Stimulated activated naive CD4-positive, alpha-beta T cell (primary cell): ENCODE measurements at places on chromosomes 2 and 18.
A peak's percentile ranks its signal among the peaks of the same experiment; 100 is the strongest.

DNA sequence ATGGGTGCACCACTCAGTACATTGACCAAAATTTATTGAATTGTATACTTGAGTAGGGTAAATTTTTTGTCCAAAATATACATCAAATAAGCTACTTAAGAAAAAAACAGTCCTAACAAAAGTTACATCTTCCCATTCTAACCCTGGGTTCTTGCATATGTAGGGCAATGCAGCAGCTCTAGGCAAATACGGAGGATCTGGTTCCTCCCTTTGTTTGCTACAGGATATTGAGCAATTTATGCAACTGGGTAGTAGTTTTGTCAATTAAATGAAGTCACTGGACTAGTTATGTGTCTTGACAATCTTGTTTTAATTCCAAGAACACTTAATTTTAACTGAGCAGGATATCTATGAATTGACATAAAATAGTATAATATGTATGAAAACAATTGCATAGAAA, 1507.2 kb upstream of the PIK3C3 start:
- DNase-seq, result no peak

DNA sequence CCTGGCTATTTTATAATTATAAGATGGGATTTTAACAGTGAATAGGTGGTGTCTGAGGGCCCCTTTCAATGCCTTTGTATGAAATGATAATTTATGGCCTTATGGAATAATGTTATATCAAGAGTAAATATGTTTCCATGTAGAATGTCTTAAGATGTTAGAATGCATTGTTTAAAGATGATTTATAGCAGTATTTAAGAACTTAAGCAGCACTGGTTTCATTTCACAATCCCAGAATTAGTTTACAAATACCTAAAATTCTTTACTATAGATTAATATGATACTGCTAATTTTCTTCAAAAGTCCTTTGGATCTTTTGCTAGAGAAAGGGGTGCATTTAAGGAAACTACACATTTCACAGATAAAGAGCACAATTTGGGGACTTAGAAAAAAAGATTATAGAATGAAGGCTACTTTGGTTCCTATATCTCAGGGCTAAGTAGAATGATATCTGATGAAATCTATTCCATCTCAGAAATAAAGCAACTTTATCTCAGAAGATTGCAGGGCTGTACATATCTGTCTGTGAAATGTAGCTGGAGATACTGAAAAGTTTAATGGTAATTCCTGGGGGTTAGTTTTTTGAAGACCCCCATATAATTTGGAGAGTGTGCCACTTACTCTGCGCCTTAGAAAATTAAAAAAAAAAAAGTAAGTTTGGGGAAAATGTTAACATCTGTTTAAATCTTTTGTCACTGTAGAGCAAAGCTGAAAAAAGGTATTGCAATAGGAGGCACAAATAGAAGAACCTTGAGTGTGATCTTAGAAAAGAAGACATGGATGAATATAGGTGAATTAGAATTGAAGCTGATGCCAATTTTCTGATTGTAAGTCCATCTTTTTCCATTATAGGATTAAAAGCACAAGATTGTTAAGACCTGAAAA, 123.4 kb downstream of the GULP1 start:
- no peak for DNase-seq

GRCh38 chr2:226999661-227000060, 163.8 kb downstream of the RHBDD1 start:
- DNase-seq, result no peak

GRCh38 chr2:221571551-221572218, 419 bp downstream of the EPHA4 start:
- no peak for DNase-seq

- DNase-seq, result no peak
These were observed 79.9 kb downstream of the CTAGE1 start for GRCh38 chr18:22337833-22338232.

GRCh38 chr2:171342067-171342413, 91.8 kb downstream of the METTL8 start:
- DNase-seq, result no peak

- no peak for DNase-seq
These were observed 30.9 kb downstream of the LONRF2 start for GRCh38 chr2:100291152-100291970.

DNA sequence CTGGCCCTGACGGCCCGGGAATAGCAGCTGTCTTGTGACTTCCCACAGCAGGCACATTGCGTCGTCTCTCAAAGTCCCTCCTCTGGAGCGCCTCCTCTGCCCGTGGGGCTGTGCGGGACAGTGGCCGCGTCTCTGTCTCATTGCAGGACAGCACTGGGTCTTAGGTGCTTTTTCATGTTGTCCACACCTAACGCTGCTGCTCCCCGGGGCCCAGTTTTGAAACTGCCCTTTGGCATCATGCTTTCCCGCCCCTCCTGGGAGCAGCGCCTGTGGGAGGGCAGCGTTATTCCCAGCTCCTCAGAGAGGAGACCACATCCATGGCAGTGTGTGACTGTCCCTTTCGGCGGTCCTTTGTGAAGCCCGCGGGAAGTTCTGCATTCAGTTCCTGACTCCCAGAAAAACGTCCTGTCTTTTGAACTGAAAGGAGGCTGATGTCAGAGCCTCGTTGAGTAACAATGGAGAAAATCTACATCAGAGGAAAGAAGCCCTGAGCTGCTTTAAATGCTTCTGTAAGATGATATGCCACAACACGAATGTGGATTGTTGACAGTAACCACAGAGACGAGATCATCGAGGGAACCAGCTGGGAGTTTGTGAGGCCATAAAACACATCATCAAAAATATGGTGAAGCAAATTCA, 226.0 kb downstream of the FAM210A start:
- DNase-seq, result no peak

DNA sequence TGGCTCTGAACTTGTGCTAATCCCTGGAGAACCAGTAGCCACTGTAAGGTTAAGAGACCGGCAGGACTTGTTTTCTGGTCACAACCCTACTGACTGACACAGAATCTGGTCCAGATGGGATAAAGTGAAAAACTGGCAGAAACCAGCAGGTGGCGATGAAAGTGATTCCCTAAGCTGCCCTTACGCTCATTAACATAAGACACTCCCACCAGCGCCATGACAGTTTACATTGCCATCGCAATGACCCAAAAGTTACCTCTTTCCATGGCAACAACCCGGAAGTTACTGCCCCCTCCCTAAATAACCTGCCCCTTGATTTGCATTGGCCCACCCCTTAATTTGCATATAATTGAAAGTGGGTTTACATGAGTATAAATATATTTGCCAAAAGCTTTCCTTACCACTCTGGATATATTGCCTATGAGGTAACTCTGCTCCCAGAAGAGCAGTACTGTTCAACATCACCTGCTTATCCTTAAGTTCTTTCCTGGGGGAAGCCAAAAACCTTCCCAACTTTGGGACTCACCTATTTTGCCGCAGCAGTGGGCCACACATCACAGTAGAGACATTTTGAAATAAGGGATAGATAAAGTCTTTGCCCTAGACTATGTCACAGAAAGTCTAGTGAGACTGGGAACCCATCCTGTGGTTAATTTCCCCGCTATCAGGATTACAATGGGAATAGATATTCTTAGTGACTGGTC, 35.8 kb upstream of the AFF3 start:
- DNase-seq, result no peak

- no peak for DNase-seq
These were observed 162.8 kb downstream of the RBM43 start for GRCh38 chr2:151098841-151099240.

- no peak for DNase-seq
These were observed 21.6 kb upstream of the SLC35G4 start for GRCh38 chr18:11587846-11588245.

- DNase-seq, result no peak
These were observed 230.1 kb upstream of the SPOPL start for GRCh38 chr2:138271467-138271866.

GRCh38 chr2:54666131-54666633, 57.3 kb upstream of the EML6 start:
- no peak for DNase-seq

DNA sequence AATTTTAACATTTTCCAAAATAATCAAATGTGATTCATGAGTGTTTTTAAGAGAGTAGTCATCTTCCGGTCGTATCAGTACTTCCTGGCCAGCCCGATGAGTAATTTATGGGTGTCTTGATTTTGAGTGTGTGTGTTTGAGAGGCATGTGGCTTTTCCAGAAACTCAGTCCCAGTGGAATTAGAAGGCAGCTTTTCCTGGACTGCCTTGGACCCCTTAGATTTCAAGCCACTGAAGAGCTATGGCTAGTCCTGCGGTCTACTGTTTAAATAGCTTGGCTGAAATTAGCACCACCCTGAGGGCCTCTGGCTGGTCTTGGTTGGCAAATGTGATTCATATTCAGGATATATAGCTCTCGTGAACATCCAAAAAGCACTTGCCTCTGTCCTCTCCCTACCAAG, 59.4 kb downstream of the HK2 start:
- no peak for DNase-seq

- no peak for DNase-seq
These were observed 326.7 kb downstream of the AGAP1 start for GRCh38 chr2:235820571-235820970.

GRCh38 chr2:52386433-52387030, 1354.6 kb upstream of the NRXN1 start:
- DNase-seq, result no peak

GRCh38 chr2:241505781-241506201, 2.6 kb downstream of the STK25 start:
- DNase-seq, result no peak

- no peak for DNase-seq
These were observed 4.1 kb downstream of the RAPGEF4 start for GRCh38 chr2:172739661-172740266.

GRCh38 chr2:230824406-230824978, 40.2 kb upstream of the ITM2C start:
- DNase-seq, result peak; percentile 75

- DNase-seq, result no peak
These were observed 65.0 kb downstream of the SLC39A10 start for GRCh38 chr2:195722075-195722474.

DNA sequence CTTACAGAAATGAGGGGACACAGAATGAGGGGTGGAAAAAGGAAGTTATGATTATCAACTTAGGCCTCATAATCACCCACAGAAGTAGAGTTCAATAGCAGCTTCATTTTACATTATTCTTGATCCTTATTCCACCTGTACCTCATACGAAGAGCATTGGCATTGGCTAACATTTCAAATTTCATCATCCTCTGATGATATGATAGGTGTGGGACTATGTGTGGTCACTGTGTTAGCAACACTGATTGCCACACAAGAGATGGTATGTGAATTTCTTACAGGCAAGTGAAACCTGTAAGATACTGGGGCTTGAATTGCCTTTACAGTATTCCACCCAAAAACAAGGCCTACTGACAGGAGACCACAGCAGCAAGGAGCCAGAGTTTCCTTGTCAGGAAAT, 14.0 kb upstream of the HAT1 start:
- no peak for DNase-seq

GRCh38 chr2:109472331-109472959, 141.3 kb downstream of the SEPTIN10 start:
- no peak for DNase-seq

DNA sequence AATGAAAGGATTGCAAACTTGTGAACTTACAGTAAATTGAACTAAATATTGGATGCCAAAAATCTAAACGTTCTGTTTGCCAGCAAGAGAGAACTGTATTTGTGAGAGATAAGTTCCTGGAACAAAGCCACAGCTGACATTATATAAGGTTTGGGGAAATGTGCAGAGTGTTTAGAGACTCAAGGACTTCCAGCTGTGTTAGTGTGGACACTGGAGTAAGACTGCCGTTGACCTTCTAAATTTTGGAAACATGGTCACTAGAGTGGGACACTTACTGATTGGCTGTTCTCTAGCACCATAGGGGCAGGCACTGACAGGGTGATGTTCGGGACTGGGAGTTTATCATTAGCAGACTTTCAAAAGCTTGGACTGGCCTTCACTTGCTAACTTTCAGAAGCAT, 40.5 kb downstream of the SCN9A start:
- DNase-seq, result no peak

GRCh38 chr18:58324824-58325480, 280.9 kb downstream of the NEDD4L start:
- DNase-seq, result no peak

DNA sequence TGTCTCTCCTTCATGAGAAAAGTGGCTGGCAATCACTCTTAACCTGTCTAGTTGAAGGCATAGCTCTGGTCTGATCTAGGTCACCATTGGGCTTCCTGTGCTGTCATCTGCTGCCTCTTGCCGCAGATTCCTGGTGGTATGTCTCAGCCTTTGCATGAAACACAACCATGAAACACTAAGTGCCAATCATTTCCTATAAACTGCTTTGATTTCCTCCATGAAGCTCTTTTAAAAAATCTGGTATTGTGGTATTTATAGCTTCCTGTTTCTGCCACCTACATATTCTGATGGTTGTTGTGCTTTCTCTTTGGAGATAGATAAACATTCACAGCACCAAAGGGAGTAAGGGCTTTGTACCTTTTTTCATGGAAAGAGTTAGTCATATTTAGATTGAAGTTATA, 120.0 kb upstream of the EPC2 start:
- DNase-seq, result no peak

- DNase-seq, result no peak
These were observed 8.2 kb downstream of the ZFP36L2 start for GRCh38 chr2:43218155-43218701.

- DNase-seq, result no peak
These were observed 78.9 kb downstream of the RAB31 start for GRCh38 chr18:9787036-9787435.

DNA sequence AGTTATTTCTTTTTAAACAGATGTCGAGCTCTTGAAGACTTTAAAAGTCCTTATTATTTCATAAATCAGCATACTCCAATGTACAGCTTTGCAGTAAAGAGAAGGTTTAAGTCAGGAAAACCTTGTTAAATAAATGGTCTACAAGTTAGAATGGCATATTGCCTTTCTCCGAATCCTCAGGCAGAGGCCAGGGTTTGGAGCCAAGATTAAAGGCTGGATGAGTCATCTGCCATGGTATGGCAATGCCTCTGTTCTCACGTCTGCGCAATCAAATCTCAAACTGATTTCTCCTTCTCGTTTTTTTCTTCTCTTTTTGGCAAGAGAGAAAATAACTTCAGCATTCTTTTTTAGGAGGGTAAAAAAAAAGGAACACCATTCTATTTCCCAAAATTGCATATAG, 5.6 kb upstream of the KCNJ3 start:
- DNase-seq, result no peak

DNA sequence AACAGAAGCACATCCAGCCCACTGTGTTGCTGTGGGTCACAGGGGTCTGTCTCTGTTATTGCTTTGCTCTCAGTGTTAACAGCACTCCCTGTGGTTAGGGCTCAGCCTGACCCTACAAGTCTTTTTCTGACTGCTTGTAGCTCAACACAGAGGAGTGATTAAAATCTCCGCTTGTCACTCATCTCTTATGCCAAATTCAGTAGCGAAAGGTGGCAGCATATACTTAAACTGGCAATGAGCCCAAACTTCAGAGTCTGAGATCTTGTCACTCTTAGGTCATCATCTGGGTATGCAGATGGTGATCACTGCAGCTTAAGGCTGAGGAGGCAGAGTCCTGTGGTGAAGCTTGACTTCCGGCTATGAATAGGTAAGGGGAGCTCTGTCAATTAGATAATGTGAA, 63.3 kb upstream of the CSRNP3 start:
- DNase-seq, result no peak

- DNase-seq, result no peak
These were observed 26.7 kb upstream of the TGFA start for GRCh38 chr2:70580352-70580751.
